ENCODE measurements at places on chromosomes 2 and 18.

GRCh38 chr2:128568106-128568505, 249.4 kb upstream of the HS6ST1 start:
- DNase-seq, result no peak

GRCh38 chr2:60735496-60736250, 20.4 kb upstream of the PAPOLG start:
- DNase-seq, result peak; percentile 19

GRCh38 chr2:29587402-29588190, 333.8 kb downstream of the ALK start:
- no peak for DNase-seq

GRCh38 chr2:120558847-120559246, 176.8 kb upstream of the GLI2 start:
- no peak for DNase-seq

DNA sequence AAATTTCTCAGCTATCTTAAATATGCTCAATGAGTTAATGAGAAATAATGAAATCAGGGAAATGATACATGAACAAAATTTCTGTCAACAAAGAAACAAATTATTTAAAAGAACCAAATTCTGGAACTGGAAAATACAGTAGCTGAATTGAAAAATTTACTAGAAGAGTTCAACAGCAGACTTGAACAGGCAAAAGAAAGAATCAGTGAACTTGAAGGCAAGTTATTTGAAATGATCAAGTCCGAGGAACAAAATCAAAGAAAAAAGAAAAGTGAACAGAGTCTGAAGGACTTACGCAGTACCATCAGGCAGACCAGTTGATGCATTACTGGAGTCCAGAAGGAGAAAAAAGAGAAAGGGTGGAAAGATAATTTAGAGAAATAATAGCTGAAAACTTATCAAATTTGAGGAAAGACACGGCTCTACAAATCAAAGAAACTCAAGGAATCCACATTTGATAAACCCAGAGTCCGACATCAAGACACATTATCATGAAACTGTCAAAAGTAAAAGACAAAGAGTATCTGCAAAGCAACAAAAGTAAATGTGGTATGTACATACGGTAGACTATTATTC, 83.6 kb downstream of the CCDC138 start:
- no peak for DNase-seq

GRCh38 chr2:38016219-38016618, 59.7 kb downstream of the CYP1B1 start:
- no peak for DNase-seq

DNA sequence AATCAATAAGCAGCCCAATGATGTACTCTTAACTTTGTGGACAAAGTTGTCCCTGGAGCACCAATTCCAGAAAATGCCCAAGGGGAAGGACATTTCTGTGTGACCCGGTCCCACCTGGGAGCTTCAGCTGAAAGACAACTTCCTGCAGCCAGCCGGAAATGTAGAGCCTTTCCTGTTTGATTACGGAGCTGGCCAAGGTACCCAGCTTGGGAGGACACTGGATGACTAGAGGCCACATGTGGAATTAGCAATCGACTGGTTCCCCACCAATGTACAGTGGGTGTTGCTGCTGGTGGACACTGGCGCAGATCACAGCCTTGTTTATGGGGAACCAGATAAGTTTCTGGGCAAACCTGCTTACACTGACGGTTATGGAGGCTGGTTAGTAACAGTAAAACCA, 53.0 kb upstream of the ZC3H15 start:
- DNase-seq, result no peak

DNA sequence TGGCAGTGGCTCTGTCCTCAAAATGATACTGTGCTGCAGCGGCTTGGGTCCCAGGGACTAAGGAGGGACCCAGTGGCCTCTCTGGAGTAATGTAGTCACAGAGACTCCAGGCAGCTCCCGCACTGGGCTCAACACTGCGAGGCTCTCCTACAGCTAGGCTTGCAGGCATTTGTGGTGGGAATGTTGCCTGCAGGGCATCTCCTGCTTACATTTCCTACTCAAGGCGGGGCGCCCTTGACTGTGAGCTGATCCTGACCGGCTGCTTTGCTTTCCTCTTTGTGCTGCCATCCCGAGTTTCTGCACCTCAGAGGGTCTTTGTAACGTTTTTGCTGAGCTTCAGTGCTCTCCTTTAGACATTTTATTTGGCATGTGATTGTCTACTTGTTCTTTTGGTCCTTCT, 177.4 kb upstream of the FN1 start:
- DNase-seq, result no peak

GRCh38 chr2:233098618-233099017, 38.5 kb downstream of the INPP5D start:
- no peak for DNase-seq

GRCh38 chr2:157747695-157748370, 119.2 kb upstream of the ACVR1C start:
- DNase-seq, result no peak

DNA sequence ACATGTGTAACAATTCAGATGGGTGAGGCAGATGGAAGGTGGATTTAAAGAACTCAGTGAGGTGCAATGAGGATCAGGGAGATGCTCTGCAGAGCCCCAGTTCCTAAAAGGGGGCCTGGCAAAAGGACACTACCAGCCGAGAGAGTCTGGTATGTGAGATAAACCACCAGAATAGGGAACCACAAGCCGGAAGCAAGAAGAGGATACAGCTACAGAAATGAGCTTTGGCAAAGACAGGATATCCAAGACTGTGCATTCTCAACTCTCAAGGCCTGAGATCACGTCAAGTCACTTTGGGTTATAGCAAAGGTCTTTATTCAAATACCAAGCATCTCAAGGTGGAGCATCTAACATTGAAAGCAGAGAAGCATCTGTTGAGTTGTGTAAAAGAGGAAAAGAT, 293.5 kb downstream of the ARHGAP15 start:
- DNase-seq, result no peak

GRCh38 chr2:33062665-33063250, 116.0 kb downstream of the LTBP1 start:
- DNase-seq, result no peak

DNA sequence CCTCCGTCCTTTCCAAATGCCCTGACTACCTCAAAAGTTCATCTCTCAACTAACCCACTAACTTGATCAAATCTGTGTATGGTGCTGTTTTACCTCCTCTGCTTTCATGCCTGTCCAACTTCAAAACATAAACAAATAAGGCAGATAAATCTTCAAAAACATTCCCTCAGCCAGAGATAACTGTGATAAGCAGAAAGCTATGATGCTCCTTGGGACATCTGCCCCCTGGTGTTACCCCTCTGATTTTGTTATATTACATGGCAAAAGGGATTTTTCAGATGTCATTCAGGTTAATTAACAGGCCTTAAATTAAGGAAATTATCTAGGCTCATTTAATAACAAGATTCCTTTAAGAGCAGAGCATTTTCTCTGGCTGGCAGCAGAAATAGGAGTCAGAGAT, 810.8 kb upstream of the CHAC2 start:
- no peak for DNase-seq

DNA sequence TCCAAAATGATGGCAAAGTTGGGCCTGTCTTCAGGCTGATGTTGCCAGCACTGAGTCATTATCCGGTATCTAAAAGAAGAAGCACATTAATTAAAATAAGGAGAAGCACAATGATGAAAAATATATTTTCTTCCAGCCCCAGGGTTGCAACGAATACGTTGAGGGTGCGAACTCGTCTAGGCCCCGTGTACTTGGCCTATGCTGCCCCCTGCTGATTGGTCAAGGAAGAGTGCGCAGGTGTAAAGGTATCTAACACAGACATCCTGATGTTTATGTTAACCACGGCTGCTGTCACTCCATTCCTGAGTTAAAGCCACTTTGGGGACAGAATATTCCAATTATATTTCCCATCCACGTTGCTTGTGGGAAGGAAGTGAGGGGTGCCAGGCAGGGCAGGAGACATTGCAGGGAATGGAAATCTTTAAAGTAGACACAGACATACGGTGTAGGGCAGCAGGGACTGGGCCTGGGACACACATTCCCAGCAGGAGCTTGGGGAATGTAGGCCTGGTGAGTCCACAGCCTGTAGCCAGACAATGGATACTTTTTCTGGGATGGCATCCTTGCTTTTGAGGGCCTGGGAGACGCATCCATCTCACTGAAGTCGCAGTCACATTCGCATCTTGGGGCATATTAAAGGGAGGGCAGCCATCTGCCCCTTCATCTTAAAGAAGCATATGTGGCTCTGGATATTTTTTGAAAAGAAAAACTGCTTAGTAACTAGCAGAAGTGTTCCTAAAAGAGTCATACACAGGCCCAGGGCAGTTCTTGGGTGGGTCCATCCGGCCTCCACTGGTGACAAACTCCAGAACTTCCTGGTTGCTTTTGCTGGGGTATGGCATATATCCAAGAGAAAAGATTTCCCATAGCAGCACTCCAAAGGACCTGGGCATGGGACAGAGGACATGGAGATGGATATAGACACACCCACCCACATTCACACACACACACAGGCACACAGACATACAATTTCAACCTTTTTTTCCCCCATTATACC, 81.9 kb downstream of the CLIP4 start:
- peak; percentile 75 for DNase-seq

DNA sequence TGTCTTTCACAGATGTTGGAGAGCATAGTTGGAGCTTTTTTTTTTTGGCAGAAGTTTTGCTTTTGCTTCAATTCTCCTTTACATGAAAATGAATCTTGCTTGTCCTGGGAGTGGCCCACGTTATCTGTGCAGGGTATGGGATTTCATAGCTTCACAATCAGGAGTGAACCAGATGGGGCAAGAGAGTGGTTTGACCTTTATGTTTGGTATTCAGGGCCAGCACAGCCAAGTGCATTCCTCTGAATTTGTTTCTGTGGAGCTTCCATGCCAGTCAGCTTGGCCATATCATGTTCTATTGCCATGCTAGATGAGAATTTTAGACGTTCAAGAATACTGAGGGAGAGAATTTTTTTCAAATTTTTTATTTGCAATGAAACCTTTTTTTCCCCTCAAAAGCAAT, 116.6 kb downstream of the PRPF40A start:
- DNase-seq, result no peak

DNA sequence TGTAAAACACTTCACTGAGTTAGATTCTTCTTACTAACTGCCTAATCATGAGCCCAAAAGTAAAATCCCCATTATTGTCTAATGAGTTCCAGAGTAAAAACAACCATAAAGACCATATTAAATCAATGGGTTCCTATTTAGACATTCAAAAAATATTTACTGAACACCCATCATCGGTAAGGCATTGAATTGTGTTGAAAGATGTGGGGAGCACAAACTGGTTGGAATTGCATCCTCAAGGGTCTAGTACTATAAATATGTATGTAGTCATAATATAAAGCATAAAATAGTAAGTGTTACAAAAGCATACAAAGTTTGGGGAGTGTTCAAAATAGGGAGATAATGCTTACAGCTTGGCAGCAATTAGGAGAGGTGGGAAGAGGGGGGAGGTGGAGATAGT, 3.0 kb upstream of the MARCHF4 start:
- DNase-seq, result no peak

- DNase-seq, result no peak
Measured at GRCh38 chr18:26546170-26546874, 2.0 kb downstream of the KCTD1 start.

DNA sequence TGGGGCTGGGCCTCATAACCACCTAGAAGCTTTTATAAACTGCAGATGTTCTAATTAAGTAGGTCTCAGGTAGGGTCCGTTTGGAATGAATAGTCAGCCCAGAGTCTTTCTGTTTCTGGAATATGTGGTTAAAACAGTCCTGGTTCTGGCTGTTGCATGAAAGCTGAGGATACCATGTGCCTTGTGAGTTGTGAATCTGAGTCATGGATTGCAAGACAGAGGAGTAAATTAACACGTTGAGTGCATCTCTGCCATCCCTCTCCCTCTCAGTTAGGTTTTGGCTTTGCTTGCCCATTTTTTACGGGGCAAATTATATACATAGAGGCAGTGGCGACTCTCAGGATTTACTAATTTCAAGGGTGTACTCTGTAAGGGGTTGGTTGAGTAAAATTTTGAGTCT, 59.1 kb downstream of the NCK2 start:
- DNase-seq, result no peak

- DNase-seq, result no peak
Measured at GRCh38 chr2:204722207-204722606, 176.9 kb downstream of the PARD3B start.

DNA sequence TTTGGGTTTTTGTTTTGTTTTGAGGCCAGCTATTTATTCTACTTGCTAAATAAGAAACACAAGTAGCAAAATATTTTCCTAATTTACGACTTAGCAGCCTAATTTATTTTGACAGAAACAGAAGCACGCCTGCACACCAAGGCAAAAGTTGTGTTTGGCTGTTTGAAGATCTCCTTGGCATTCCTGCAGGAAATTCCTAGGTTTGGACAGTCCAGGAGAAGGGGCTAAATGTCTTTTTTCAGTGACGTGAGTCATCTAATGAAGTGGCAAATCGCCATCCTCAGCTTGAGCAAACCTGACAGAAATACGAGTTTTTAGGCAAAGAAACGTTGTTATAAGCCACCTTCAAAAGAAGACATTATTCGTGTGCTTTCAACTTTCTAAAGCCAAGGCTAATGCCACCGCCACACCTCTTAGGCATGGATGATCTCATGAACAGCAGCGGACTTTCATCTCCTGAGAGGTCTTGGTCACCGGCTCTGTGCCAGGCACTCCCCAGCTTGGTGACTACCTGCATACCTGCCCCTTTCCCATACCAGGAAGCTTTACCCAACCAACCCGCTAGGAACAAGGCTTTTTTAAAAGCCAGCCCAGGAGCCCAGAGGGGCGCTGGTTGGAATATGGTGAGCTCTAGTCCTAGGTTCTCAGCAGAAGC, 30.9 kb downstream of the STK39 start:
- DNase-seq, result no peak

DNA sequence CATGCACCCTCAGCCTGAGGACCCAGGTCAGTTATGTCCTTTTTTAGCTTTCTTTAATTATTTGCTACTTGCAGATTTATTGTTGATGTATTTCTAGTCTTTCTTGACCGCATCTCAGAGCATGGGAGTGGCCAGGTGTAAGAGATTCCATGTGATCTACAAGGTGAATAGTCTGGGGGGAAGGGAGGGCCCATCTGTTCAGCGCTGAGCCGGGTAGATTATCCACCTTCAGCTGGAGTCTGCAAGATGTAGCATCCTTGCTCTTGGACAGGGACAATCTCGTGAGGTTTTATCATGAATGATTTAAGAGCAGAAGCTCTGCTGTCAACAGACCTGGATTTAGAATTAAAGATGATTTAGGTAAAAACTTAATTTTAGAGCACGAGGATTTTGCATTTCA, 12.0 kb upstream of the DGKD start:
- DNase-seq, result no peak

DNA sequence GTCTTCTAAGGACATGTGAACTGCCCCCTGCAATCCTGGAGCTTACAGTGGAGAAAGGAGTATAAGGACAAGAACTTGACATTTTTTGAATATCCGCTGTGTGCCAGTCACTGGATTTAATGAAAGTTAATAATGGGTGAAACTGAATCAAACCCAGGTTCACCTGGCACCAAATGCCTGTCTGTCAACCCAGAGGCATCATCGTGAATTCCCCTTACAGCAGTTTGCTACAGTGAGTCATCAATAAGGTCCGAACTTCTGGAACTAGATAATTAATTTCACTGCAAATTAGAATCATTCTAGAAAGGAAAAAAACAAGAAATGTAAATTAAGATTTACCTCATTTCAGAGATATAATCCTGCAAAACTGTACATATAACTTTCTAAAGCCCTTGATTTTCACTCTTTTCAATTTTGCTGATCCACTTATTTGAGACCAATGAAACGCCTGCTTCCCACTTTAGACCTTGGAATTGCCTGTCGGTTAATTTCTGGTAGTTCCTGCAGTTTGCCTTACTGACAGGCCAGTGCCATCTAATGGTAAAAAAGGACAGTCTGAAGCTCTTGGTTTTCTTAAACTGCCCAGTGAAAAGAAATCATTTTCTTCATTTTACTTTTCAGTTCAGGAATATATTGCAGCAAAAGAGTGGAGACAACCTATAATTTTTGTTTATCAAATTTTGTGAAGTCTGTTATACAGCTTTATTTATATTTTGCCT, 8.2 kb downstream of the DSG2 start:
- DNase-seq, result no peak
